ENCODE measurements at places on chromosomes 5 and 9.

GRCh38 chr5:141951332-141951781, 6.6 kb downstream of the PCDH12 start:
- DNase-seq = no peak

DNA sequence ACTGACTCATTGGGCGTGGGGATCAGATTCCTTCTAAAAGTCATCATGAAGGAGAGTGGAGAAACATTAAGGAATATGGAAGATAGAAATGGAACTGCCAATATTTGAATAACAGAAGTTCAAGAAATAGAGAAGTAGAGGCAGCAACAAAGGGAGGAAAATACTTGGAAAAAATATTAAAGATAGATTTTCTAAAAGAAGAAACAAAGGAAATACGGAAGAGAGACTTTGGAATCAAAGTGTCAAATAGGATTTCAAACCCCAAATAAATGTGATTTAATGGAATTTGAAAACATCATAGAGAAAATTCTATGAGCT, 605.1 kb upstream of the KLF4 start:
- DNase-seq = no peak

DNA sequence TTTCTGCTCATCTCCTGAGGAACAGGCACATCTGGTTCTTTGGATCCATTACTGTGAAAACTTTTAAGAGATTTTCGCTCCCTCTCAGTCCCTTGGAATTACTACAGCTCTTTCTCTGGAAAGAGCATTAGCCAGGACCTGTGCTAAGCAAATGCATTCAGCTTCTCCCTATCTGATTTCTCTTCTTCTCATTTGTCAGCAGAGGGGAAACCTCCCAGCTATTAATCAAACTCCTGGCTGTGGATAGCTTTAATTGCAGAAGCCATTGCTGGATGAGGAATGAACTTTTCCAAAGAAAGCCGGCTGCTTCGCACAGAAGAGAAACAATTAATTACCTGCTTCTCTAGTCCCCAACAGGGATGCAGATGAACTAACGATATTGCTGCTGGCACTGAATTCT, 37.9 kb downstream of the TLR4 start:
- DNase-seq = no peak

GRCh38 chr9:124870723-124871122, 8.8 kb downstream of the ARPC5L start:
- DNase-seq = no peak

- DNase-seq = no peak
These were observed 8.3 kb upstream of the NKD2 start for GRCh38 chr5:1000329-1000728.

- no peak for DNase-seq
These were observed 219.1 kb upstream of the ELAVL2 start for GRCh38 chr9:24045150-24045549.

GRCh38 chr9:83153030-83153429, 90.1 kb upstream of the RASEF start:
- DNase-seq = no peak

DNA sequence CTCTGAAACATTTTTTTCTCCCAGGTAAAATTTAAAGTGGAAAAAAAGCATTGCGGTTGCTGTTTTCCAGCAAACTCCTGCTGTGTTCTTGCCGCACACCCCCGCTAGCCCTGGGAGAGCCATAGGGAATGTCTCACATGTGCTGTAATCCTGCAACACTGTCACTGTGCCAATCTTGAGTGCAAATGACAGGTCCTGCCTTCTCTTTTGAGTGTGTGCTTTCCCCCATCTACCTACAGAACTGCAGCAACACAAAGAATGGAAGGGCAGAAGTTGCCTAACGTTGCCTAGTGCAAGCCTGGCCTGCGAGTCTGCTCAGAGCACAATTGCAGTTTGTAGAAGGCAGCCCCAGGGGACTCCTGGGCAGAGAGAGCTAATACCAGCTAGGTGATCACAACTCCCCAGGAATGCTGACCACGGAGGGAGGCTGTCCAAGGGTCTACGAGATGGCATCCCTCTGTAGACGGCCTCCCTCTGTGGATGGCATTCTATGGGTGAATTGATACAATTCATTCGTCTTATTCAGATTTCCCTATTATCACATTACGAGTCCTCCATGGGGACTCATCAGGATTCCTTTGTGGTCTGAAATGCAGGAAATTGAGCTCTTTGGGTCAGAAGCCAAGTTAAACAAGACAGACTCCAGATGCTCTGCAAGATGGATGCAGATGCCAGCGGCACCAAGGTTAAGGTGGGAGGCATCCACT, 172.6 kb upstream of the S1PR3 start:
- DNase-seq = no peak

DNA sequence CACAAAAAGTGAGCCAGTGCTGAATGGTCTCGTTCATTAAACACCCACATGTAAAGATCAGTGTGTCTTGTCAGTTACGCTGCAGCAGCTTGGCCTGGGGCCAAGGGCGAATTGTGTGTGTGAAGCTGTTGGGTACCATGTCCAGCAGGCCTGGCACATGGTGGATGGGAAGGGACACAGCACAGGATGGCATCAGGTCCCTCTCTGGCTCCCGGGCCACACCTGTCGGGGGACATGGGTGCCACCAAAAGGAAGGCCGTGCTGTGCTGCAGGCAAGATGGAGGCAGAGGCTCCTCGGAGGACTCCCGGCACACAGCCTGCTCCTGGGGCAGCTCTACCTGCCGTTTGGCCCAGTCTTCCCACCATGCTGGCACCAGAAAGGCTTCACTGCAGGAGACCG, 32.0 kb downstream of the NKD2 start:
- DNase-seq = no peak

DNA sequence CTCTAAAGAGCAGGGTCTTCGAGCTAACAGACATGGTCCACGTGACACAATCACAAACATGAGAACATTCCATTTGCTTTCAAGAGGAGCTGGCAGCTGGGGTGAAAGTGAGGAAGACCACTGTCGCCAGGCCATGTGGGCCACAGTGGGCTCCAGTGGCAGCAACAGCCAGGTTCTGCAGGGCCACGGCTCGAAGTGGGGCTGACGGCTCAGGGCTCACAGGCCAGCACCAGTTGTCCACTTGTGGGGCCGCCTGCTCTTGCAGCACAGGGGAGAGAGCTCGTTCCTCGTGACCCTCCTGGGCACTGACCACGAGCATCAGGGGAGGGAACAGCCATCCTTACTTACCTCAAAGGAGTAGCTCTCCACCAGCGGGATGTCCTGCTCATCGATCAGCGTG, 2.0 kb downstream of the ZMYND19 start:
- no peak for DNase-seq

DNA sequence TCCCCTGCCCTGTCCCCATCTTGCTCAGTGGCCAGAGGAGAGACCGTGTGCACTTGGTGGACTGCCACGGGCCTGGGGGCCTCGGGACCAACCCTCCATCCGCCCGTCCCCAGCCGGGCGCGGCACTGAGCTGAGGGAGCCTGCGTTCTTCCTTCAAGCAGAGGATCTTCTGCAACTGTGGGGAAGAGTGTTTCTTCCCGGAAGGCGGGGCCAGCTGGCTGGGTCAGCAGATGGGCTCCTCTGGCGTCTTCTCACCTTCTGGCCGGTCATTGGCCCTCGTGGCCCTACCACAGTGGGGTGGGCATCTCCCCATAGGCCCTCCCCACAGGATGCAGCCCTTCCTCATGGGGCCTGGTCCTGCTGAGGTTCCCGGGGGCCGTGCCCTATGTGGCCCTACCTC, 17.4 kb downstream of the RXRA start:
- no peak for DNase-seq

- DNase-seq = no peak
These were observed 100.1 kb downstream of the KCNIP1 start for GRCh38 chr5:170603578-170604565.

- DNase-seq = no peak
These were observed 83.7 kb downstream of the TARS1 start for GRCh38 chr5:33524476-33524875.

GRCh38 chr5:140329739-140330481, 16.5 kb downstream of the HBEGF start:
- DNase-seq = no peak

GRCh38 chr5:172740428-172741205, 30.4 kb downstream of the DUSP1 start:
- DNase-seq = peak; percentile 90

GRCh38 chr5:165030971-165031370, 1525.6 kb downstream of the MAT2B start:
- no peak for DNase-seq

DNA sequence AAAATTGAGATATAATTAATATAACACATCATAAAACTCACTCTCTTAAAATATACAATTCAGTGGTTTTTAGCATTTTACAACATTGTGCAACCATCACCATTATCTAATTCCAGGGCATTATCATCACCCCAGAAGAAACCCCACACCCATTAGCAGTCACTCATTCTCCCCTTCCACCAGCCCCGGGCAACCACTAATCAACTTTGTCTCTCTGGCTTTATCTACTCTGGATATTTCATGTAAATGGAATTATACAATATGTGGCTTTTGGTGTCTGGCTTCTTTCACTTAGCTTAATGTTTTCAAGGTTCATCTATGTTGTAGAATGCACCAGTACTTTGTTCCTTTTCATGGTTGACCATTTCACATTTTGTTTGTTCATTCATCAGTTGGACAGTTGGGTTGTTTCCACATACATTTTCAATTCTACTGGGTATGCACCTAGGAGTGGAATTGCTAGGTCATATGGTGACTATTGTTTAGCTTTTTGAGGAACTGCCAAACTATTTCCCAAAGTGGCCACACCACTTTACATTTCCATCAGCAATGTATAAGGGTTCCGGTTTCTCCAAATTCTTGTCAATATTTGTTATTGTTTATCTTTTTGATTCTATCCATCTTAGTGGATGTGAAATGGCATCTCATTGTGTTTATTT, 62.4 kb downstream of the MARCHF3 start:
- DNase-seq = peak; percentile 42

DNA sequence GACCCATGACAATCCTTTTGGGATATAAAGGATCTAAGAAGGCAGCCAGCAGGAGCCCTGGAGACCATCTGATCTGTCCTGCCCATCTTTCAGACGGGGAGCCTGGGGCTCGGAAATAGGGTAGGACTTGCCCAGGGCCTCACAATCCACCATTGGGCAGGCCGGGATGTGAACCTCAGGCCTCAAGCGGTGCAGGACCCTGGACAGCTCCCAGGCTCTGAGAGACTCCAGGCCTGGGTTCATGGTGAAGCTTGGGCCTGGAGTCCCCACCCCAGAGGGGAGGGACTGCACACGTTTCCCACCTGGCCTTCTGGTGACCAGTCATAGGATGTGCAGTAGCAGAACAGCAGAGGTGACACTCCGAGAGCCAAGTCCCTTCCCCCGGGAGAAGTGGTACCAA, 36.6 kb upstream of the RAPGEF1 start:
- DNase-seq = no peak

GRCh38 chr9:130857864-130858738, 23.0 kb downstream of the ABL1 start:
- DNase-seq = no peak

DNA sequence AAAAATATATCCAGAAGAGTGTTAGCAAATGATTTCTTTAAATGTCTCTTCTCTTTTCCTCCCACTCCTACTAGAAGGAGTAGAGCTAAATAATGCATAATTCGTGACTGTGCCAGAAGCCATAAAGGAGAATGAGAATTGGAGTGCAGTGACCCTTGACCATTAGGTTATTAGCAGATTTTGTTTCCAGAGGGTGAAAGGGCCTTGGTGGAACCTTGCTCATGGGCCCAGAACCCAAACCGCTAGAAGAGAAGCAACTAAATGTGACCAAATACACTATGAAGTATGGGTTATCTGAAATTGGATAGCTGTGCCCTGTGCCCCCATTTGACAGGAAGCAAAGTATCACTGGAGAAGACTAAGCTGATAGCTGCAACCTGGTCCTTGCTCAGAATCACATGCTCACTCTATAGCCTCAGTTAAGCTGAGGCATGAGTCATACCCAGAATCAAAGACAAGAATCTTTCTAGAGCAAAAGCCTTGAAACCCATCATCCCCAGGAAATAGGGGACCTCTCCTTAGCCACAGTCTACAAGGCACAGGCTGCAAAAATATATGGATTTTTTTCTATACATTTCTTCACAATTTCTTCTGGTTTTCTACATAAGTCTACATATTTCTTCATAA, 36.3 kb downstream of the CAPSL start:
- no peak for DNase-seq

GRCh38 chr5:72698481-72698880, 118.0 kb upstream of the TNPO1 start:
- no peak for DNase-seq

- DNase-seq = no peak
These were observed 68.4 kb downstream of the PPARGC1B start for GRCh38 chr5:149798466-149798865.

DNA sequence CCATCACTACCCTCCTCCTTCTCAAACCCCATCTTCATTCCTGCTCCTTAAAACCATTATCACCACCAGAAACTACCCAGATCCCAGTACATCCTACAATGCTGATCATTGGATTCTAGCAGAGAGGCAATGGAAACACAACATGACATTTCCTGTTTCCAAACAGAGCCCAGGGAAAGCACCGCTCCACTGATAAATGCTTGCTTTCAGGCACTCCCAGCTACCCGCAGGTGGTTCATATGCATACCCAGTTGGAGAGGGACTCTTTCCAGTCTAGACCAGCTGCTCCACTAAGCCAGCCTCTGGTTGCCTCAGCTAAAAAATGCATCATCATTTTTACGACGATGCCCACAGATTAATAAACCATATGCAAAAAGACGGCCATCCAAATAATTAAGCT, 39.2 kb upstream of the ACO1 start:
- no peak for DNase-seq

DNA sequence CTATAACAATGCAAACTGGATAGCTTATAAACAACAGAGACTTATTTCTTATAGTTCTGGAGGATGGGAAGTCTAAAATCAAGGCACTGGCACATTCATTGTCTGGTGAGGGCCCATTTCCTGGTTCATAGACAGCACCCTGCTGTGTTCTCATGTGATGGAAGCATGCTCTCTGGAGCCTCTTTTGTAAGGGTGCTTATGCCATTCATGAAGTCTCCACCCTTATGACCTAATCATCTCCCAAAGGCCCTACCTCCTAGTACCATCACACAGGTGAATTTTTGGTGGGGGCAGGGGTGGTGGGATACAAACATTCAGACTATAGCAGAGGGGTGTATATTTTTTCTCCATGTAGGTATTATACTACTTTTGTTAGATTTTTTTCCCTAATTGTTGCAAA, 92.4 kb downstream of the UNC13B start:
- DNase-seq = no peak

DNA sequence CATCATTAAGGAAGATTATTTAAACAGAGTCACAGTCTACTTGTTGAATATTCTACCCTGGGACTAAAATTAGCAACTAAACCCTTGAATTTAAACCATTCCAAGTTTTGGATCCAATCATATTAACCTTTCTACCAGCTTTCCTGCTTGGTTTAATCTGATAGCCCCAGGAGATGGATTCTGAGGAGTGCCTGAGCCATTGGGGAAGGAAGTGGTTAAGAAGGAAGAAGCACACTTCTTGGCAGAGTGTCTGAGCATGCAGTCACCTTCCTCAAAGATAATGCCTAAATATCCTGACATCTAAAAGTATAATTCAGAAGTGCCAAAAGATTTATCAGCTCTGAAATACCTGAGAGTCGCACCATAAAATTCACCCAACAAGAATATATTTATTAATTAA, 74.1 kb upstream of the SNCAIP start:
- no peak for DNase-seq

GRCh38 chr9:126723807-126724172, 81.0 kb upstream of the ZBTB43 start:
- no peak for DNase-seq
